Kidney capillary endothelial cell (primary cell): ENCODE measurements at places on chromosomes 11 and 22.

DNA sequence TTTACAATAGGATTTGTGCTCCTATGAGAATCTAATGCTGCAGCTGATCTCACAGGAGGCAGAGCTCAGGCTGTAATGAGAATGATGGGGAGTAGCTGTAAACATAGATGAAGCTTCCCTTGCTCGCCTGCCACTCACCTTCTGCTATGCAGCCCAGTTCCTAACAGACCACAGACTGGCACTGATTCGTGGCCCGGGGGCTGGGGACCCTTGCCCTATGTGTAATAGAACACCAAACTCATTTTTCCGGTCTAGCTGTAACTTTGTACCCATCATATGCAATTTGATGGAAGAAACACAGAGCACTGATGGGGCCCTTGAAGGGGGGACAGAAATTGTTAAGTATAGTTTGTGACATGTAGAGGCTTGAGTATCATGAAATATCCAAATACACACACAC, 79.6 kb upstream of the OR5AK2 start:
- DNase-seq: no peak

GRCh38 chr11:65651589-65652510, 10.9 kb downstream of the RELA start:
- peak; percentile 55 for DNase-seq

DNA sequence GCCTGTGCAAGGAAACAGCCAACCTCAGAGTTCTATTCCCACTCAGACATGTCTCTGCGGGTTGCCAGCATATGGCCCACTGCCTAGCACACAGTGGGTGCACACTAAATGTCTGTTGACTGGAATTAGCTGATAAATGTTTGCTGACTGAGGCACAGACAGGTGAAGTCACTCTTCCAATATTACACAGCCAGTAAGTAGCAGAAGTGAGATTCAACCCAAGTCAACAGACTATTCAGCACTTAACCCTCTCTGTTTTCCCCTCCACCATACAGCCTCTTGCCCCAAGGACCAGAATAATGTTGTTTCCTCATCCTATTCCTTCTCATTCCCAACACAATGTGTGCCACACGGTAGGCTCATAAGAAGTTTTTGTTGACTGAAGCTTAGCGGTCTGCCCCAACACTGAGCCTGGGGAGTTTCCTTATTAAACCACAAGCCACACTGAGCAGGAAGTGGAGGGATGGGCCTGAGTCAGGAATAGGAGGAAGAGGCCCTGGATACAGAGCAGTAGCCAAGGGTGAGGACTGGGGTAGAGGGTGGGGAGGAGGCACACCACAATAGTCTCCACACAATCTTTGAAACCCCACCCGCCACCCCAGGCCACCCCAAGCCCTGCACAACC, 15.7 kb upstream of the IL10RA start:
- DNase-seq: no peak

- DNase-seq: no peak
These were observed 117.7 kb upstream of the RCN1 start for GRCh38 chr11:31973172-31973571.

DNA sequence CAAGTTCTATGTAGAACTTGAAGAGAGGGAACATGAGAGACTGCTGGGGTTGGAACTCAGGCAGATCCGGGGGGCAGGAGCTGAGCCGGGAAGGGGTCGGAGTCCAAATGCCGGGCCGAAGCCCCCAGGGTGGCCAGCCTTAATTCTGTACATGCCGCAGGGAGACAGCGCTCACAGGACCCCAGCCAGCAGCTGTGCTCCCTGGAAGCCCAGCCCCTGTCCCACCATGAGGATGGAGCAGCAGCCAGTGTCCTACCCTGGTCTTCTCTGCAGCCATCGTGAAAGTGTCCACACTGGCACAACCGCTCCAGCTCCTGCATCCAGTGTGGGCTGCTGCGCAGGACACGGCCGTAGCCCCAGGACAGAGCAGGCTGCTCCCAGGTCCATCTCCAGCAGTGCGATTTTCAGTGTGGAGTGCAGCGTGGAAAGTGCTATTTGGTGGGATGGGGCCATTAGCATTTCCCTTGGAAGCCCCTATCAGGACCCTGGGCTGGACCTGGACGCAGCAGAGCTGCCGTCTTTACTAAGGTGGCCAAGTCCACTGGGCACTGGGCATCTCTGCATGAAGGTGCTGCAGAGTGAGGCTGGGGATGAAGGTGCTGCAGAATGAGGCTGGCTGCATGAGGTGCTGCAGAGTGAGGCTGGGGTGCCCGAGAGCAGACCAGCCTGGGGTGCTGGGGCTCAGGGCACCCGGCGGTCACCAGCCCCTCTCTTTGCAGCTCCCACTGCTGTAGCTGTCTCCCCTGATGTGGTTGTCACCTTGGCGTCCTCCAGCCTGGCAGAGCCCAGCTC, 737.4 kb downstream of the BRD1 start:
- DNase-seq: no peak

- DNase-seq: no peak
These were observed 445 bp upstream of the VWCE start for GRCh38 chr11:61295596-61295926.

GRCh38 chr11:93540896-93541553, 2.2 kb downstream of the SMCO4 start:
- no peak for DNase-seq

DNA sequence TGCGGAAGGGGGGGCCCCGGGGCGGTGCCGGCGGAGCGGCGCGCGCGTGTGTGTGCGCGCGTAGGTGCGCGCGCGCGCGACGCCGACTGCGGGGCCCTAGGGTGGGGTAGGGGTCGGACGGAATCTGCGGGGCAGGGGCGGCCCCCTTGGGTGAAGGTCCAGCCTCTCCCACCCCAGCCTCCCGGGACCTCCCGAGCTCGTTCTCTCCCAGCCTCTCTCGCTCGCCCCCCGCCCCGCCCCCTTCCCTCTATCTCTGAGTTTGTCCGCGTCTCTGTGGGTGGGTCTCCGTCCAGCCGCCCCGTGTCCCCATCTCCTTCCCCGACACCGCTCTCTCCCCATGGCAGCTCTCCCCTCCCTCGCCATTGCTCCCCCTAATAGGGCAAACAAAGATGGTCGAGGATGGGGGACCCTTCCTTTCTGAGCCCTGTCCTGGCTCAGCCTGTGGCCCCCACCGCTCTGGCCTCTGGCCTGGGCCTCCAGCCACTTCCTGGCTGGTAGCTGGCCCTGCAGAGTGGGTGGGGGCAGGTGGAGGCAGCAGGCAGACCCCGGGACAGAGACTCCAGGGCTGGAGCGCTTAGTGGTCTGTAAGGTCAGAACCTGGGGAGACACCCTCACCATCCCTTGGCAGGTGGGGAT, 33.0 kb upstream of the PRR5 start:
- no peak for DNase-seq
